Hindlimb muscle (tissue), 1 donor: ENCODE measurements at places on chromosomes 4 and X.
A peak's percentile ranks its signal among the peaks of the same experiment; 100 is the strongest.

GRCh38 chr4:108060164-108060563 is 70.5 kb downstream of the HADH start:
- peak; percentile 18 for DNase-seq

DNA sequence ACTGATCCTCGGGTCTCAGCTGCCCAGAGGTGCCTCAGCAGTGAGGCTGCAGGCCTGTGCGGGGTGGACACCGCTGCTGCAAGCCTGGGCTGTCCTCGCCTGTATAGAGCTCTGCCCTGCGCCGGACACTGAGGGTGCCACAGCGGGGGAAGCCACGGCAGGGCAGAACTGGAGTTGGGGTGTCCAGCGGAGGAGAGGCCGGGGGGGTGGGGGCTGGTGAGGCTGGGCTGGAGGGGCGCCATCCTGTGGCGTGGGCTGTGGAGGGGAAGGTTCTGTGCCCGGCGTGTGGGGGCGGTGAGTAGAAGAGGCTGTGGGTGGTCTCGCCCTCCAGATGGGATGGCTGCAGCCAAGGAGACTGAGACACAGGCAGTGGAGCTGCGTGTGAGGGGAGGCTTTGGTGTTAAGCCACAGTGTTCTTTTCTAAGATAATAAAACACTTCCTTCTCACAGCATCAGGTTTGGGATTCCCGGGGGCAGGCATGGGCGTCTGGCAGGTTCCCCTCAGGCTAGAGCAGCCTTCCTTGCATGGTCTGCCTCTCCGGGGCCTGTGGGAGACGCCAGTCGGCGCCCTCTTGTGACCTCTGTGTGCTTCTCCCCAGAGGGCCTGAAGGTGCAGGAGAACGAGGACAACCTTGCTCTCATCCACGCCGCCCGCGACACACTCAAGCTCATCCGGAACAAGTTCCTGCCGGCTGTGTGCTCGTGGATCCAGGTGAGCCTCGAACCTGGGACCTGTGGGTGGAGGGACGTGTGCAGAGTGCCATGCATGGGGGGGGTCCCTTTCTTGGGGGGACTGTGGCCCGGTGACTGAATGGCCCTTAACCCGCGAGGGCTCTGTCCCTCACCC is 7.4 kb downstream of the UVSSA start:
- no peak for DNase-seq

DNA sequence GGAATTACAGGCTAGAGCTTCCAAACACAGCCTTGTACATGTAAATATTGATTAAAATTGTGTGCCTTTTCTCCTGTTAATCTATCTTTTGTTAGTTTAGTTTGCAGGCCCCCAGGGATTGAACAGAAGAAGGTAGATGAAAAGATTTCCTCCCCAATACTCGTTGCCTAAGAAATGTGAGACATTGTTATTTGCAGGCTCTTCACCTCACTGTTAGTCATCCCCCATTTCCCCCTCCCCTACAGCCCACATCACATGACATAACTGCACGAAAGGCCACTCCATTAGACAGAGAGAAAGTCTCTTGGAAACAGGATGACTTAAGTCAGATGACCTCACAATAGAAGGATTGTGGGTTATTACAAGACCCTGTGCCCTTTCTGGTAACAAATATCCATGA is 13.3 kb upstream of the MID1 start:
- no peak for DNase-seq

GRCh38 chrX:3271183-3271833 is 75.1 kb downstream of the MXRA5 start:
- no peak for DNase-seq

DNA sequence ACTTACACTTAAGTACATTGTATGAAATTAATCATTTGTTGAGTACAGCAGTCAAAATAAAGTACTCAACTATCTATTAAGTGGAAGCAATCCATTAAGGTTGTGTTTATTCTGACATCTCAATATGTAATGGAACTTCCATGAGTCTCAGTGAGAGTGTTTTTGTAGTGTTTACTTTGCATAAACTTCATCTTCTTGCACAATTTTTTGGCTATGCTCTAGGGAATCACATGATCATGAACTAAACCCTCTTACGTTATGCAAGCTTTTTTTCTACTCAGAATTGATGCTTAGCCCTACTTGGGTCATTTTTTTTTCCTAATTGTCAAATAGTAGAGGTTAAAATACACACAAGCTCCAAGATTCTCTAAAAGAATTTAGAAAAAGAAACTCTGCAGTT is 21.1 kb upstream of the PIGA start:
- no peak for DNase-seq

DNA sequence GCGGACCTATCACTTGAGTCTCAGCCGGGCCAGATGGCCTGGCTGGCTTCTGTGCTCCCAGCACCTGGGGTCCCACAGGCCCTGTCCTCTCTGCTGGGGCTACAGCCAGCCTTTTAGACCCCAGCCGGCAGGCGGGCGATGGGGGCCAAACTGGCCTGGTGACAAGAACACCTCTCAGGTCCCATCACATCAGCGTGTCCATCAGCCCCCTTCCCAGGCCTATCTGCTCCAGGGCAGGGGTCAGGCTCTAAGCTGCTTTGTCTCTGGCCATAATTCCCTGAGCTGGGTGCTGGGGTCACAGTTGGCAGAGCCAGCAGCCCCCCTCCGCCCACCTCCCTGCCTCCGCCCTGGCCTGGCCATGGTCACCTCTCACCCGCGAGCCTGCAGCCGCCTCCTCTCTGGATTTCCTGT is 77.7 kb downstream of the PPP2R2C start:
- no peak for DNase-seq
